ENCODE measurements at places on chromosomes 6 and 20.

GRCh38 chr20:64083378-64083803 lies 807 bp downstream of the LKAAEAR1 start:
- peak; percentile 51 for DNase-seq

DNA sequence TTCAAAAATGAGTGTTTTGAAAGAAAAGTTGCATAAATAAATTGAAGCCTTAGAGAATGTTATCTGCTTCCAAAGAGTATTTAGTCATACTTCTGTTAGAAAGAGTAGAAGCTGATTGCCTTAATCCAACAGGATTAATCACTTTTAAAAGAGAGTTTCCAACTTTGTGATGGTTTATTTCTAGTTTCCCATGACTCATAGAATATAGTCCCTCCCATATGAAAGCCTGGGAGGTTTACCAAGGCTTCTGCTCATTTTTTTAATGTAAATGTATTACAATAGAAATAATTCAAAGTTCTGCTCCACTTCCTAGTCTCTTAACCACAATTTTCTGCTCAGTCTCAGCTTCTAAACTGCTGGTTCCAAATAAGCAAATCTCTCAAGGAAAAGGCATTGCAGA lies 118.0 kb upstream of the IRAK1BP1 start:
- peak; percentile 3 for DNase-seq

DNA sequence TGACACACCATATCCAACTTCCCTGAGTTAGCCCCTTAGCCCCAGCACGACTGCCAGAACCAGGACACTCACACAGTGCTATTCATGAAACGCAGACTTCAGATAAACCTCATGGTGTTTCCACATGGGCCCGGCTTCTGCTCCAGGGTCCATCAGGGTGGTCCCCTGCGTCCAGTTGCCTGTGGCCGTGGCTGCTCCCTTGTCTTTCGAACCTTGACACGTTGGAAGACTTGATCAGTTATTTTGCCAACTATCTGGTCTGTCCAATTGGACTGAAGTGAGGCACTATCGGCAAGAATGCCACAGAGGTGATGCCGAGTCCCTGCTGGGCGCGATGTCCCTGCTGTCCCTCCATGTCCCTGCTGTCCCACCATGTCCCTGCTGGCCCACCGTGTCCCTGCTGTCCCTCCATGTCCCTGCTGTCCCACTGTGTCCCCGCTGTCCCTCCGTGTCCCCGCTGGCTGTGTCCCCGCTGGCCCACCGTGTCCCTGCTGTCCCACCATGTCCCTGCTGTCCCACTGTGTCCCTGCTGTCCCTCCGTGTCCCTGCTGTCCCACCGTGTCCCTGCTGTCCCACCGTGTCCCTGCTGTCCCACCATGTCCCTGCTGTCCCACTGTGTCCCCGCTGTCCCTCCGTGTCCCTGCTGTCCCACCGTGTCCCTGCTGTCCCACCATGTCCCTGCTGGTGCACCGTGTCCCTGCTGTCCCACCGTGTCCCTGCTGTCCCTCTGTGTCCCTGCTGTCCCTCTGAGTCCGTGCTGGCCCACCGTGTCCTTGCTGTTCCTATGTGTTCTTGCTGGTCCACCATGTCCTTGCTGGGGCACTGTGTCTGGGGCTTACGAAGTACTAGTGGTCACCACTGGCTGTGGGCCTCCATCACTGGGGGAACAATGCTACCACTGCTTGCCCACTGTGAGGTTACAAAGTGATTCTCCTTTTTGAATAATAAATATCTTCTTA lies 251.4 kb downstream of the DLL1 start:
- no peak for DNase-seq

GRCh38 chr6:797479-798077 lies 104.6 kb upstream of the EXOC2 start:
- DNase-seq, result peak; percentile 40

DNA sequence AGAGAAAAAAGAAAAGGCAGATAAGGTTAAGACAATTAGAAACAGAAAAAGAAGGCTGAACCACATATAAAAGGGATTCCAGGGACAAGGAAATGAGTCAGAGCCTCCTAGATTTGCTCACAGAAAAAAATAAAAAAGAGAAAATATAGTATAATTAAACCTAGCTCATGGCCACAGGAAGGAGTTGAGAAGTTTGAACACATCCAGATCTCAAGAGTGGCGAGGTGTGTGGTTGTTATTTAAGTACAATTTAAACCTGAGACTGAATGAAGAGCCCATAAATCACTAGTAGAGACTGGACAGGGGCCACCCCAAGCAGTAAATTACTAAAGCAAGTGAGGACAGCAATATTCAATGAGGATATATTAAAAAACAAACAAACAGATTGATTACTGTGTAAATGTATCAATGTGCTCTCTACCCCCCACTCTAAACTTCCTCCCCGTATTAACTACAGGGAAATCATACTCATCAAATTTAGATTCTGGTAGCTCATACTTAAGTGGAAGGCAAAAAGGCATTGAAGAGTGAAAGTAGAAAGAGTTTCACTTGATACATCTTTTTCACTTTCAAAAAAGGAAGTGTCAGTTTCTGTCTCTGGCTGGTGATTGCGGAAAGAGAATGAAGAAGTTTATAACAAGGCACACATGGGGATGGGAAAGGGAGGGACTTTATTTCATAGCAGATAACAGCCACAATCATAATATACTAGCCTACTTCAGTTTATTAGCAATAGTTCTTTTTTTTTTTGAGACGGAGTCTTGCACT lies 49.3 kb upstream of the SCAF8 start:
- DNase-seq, result peak; percentile 13

DNA sequence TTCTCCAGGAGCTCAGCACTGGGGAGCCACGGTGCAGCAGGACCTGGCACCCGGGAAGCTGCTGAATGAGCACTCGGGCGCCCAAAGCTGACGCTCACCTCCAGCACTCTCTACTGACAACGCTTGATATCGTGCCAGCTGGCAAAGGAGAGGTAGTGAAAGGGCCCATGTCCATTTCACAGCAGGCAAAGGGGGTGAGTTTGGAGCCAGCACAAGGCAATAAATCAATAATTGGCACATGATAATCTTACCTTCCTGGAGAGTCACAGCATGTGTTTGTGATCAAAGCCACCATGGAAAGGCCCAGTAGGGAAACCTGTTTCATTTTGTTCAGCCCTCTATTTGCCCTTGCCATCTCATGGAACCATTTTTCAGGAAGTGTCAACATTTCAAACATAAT lies 23.3 kb upstream of the SMIM26 start:
- DNase-seq, result no peak
